GM13977 (cell line): ENCODE measurements at places on chromosomes 1 and 21.
A peak's percentile ranks its signal among the peaks of the same experiment; 100 is the strongest.

DNA sequence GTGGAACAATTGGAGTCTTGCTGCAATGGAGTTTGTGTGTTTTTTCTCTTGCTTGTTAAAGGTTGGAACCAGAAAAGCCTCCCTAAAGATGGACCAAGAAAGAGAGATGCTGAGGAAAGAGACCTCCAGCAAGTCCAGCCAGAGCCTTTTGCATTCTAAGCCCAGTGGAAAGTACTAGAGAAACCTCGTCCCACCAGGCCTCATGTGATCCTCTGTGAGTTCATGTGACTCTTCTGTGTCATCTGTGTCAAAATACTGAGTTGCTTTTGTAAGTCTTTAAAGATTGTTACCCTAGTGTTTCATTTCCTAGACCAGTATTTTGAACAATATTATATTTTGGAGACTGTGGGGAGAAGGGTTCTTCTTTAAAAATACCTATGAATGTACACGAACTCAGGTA is 12.5 kb upstream of the EFHD2 start:
- no peak for DNase-seq

- DNase-seq, result no peak
These were observed 192.3 kb upstream of the HMCN1 start for GRCh38 chr1:185541871-185542301.

- DNase-seq, result no peak
These were observed 2.6 kb downstream of the IRF2BP2 start for GRCh38 chr1:234607109-234608024.

DNA sequence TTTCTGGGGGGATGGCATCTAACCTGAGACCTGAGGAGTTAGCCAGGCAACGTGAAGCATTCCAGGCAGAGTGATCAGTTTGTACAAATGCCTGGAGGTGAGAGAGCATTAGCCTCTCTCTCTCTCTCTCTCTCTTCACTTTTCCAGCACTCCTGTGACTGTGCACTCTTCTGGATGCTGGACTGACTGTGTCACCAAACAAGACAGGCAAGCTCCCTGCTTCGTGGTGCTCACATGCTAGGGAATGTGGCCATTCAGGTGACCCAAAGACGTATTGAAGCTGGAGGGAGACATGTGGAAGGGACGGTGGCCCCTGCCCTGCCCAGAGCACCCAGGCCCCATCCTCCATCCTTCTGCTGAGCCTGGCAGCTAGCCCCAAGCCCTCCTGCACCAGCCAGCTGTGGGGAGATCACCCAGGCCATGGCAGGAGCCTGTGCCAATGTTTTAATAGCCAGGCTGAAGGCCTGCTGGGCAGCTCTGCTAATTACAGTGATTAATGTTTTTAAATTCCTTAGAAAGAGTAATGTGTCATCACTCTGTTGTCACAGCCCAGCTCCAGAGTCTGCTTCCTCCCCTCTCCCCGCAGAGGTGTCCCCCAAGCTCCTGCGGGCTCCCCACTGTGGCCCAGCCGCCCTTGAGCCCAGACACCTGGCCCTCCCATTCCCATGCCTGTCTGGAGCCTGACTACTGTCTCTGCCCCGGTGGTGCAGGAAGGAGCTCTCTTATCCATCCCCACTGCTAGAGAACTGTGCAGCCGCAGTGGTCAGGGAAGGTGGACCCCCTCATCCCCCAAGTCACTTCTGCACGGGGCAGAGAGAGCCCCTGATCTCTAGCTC is 48.9 kb downstream of the UBIAD1 start:
- DNase-seq, result no peak

- no peak for DNase-seq
These were observed 13.5 kb downstream of the SLC35D1 start for GRCh38 chr1:67040405-67040804.

- DNase-seq, result no peak
These were observed 45.5 kb downstream of the GNG12 start for GRCh38 chr1:67787746-67788145.

- no peak for DNase-seq
These were observed 873.1 kb upstream of the TMPRSS15 start for GRCh38 chr21:19276665-19277064.

DNA sequence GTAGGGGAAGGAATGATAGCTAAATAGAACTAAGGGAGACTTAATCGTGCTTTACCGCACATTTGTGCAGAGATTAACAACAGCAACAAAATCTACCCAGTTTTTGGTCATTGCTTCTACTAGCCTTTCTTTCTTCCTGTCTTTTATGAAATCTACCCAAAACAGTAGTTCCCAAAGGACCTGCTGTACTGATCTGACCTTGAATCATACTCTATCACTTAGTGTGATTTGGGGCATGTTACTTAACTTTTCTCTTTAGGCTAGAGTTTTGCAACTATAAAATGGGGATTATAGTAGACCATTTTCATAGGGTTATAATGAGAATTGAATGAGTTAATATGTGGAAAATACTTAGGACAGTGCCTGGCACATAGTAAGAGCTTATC is 30.5 kb upstream of the MACF1 start:
- DNase-seq, result no peak

- DNase-seq, result no peak
These were observed 2.3 kb downstream of the FYB2 start for GRCh38 chr1:56816909-56817308.

- no peak for DNase-seq
These were observed 23.6 kb downstream of the SYF2 start for GRCh38 chr1:25208561-25209222.

DNA sequence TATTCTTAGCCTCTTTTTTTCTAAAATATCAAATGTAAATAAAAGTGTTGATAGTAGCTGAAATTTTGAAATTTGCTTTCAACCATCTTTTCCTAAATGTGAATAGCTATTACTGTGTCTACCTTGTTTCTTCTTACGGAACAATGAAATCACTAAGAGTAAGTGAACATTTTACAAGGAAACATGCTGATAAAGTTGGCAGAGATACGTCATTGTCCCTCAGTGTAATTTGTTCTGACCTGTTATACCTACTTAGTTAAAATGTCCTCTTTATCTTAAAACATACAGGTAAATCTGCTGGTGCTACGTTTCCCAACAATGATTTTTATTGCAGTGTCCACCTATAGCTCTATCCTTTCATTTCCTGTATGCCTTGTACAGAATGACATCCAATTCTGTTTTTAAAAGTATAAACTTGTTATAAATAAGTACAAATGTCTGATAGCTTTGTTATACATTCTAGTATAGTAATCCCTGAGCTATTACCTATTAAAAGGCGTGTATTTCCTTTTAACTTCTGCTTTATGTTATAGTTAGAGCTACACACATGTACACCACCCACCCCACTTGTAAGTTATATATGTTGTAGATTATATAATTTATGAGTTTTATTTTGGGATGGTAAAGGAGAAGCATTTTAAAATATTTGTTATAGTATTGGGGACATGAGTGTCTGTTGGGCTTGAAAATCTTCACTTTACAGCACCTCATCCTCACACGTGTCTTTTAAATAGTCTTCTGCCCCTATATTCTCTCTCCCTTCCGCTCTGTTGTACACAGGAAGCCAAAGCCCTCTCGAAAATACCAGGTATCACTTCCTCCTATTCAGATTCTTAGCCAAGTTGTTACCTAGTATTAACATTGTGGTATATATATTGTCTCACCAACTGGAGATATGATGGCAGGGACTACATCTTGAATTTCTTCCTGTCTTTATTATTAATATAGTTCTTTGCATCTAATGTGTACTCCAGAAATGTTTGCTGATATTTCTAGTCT is 25.2 kb downstream of the LAMC1 start:
- peak; percentile 48 for DNase-seq

DNA sequence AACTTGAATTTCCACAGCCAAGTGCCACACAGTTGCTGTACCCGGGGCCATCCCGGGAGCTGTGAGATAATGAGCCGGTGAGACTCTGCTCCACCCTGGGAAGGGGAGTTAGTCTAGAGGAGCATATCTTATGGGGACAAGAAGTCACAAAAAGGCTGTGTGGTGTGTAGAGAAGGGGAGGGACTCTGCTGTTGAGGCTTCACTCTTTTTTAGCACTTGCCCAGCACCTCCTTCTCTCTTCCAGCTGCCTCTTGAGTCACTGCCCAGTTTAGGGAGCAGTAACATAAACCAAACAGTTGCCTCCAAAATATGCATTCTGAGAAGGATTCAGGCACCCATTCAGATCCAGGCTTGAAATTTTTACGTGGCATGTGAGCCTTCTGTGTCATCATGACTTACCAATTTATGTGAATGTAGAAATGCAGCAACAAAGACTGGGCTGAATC is 744 bp upstream of the WDR26 start:
- peak; percentile 46 for DNase-seq

DNA sequence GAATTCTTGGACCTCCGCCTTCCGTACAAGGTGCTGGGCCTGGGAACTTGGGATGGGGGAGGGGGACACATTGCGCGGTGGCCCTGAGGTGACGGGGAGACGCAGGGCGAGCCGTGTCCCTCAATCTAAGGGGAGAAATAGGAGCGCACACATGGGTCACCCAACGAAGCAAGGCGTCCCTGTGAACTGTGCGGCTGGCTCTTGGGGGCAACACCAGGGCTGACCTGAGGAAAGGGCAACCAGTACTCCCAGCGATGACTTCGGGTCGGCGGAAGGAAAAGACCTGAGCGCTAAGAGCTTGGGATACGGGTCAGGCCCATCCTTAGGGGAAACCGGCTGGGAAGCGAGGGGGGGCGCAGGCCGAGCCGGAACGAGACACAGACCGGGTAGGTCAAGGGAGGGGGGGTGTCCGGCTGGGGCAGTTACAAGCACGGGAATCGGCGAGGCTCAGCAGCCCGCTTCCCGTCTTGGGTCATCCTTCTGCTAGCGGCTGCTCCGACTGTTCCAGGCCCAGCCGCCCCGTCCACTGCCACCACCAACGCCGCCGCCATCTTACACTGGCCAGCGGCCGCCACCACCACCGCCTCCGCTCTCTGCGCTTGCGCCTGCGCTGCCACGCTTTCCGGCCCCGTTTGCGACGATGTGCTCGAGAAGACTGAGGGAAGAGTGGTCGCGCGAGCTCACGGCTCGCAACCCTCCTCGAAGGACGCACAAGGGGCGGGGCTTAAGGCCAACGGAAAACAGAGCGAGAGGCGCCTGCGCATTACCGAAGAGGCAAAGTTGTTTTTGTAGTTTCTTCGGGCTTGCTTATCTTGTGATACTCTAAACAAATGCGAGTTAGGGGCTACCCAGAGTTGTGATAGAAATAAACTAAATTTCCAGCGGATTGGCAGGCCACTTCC is at the start of gene DCAF8:
TSS of gene DCAF8 (minus strand) at position 657 of the 902 bp plus-strand sequence. CDS start 18,541 bp downstream, outside the sequence.
- DNase-seq, result peak; percentile 94

GRCh38 chr1:8472668-8473067 is 154.8 kb downstream of the SLC45A1 start:
- DNase-seq, result peak; percentile 50

- DNase-seq, result no peak
These were observed 800 bp upstream of the DNMT3L start for GRCh38 chr21:44262338-44263056.

GRCh38 chr1:151720974-151721787 is at the start of gene RIIAD1:
TSS of gene RIIAD1 (plus strand) at chr1:151721522. CDS start at chr1:151721537, 15 bp downstream.
- peak; percentile 92 for DNase-seq

DNA sequence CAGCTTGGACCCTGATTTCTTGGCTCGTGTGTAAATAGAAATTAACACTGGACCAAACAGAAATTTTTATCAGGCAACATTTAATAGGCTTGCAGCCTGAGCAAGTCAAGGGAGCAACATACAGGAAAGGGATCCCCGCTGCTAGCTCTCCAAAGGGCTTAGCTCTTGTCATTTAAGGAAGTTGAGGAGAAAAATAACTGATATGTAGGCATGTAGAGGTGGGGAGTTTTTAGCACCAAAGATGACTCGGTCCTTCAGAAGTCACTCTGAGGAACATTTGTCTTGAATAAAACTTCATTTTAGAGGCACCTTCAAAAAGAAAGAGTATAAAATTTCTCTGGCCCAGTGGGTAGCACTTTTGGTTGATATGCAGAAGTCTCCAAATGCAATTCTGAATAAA is 27.1 kb downstream of the GBP2 start:
- DNase-seq, result no peak

- no peak for DNase-seq
These were observed 125.8 kb downstream of the PCBP3 start for GRCh38 chr21:45769294-45769693.

- DNase-seq, result no peak
These were observed 917 bp downstream of the ETNK2 start for GRCh38 chr1:204150702-204151551.

- no peak for DNase-seq
These were observed 436.6 kb upstream of the C1orf87 start for GRCh38 chr1:60510162-60510561.

DNA sequence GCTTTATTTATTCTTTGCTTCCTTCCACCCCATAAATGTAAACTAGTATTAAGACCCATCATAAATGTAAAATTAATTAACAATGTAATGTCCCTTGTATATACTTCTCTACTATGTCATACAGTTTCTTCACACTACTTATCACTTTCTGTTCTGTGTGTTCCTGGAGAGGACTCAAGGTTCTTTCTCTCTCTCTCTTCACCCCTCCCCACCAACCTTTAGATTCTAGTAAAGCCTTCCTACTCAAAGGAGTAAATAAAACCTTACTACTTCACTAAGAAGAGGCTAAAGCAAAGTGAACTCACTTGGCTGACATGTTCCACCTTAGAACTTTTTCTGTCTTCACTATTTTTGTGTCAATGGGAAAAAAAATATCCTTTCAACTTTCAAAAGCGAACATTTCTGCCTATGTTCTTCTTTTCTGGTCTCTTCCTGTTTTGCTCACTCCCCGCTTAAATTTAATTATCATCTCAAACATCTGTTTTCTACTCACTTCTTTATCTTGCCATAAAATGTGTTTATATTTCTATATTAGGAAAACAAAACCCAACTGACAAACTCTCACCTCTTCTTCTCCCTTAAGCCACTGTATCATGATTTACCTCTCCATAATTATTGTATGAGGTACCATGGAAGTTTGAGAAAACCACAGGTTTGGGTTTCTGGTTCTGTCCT is 260.3 kb downstream of the DPYD start:
- DNase-seq, result no peak

DNA sequence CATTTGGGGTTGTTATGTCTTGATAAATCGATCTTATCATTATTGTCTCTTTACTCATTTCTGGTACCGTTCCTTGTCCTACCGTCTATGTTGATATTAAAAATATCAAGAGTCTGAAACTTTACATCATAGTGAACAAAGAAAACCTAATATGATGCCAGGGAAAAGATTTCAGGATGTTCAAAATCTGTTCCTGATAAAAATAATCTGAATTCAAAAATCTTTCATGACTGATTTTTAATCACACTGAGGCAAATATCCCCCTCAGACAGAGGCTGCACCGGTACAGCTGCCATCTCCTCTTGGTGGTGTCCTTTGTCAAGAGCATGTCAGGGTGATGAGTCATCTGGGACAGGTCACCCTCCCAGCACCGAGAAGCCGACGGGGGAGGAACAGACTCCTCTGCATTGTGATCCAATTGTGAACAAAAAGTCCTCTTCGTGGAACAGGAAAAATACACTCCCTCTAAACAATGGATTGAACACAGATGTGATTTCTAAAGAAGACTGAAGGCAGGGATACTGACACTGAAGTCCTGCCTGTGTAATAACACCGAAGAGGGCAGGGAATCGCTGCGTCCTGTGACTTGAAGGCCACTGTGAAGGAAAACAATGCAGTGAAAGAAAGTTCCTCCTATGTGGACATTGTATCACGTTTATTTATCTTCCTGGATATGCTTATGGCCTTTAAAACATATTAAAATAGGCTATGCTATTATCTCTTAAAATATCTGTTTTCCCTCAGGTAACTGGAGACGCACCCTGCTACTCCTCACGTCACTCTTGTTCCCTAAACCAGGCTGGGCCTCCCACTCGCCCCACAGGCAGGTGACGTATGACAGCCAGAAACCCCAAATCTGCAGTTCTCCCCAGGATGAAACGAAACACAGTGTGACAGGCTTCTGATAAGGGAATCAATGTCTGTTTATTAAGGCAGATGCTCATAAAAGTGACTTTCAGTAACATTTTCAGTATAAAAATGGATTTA is 4.3 kb upstream of the SPATC1L start:
- DNase-seq, result no peak
